IPS DF 6.9 (cell line): ENCODE measurements at places on chromosomes 3 and 15.

DNA sequence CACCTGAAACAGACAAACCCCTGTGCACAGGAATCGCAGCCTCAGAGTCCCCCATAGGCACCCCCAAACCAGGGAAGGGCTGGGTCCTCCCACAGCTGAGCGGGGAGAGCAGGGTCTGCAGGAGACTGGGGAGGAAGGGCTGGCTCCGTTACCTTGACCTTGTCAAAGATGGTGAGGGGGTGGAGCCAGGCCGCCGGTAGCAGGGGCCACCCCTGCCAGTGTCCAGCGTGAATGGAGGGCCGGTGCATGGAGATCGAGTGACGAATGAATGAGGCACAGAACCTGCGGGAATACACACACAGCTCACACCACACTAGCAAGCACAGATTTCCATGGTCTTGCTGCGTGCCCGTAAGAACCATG is 102.2 kb downstream of the TMEM266 start:
- DNase-seq = no peak

DNA sequence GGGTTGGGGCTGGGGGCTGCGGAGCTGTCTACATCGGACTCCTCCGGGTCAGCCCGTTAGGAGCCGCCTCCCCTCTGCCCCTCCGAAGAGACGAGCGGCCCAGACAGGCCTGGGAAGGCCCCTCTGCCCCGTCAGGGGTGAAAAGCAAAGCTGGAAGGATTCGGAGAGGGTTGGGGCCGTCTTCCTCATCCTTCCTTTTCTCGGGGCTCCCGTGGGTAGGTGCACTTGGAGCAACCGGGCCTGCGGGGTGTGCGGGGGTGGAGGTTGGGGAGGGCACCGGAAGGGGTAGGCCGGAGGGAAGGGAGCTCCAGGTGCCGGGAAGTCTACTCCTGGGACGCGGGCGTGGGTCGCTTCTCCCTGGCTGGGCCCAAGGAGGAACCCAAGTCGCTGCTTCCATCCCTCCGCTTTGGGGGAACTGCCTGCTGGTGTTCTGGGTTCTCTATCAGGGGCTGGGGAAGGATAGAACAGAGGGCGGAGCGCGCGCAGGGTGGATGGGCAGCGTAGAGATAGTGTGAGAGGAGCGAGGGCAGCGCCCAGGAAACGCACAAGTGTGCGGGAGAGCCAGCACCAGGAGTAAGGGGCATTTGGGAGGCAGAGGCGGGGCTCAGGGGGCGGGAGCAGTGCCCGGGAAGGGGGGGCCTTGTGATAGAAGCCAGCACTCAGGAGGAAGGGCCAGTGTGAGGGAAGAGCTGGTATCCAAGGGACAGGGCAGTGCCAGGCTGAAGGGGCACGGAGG is 590 bp downstream of the POLR2H start:
- DNase-seq = no peak

GRCh38 chr3:107942951-107943749 is 147.7 kb downstream of the CD47 start:
- DNase-seq = no peak

GRCh38 chr3:116070061-116070460 is 375.2 kb downstream of the LSAMP start:
- DNase-seq = no peak

GRCh38 chr15:57253082-57253481 is 123.2 kb upstream of the CGNL1 start:
- DNase-seq = no peak

- no peak for DNase-seq
Measured at GRCh38 chr15:100783760-100784492, 95.7 kb upstream of the ALDH1A3 start.

DNA sequence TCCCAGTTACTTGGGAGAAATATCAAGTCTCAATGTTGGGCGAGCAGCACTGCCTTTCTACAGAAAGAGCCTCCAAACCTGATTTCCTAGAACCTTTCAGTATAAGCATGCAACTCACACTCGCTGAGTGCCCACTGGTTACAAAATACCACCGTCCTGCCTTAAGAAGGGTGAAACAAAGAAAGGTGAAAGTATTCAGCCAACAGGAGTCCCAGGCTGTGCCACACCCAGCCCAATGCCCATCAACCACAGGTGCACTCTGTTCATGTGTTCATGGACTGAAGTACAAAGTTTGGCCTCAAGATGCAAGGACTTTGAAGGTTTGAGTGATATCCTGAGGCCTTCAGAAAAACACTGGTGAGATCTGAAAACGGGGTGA is 34.0 kb downstream of the IL17RD start:
- DNase-seq = no peak

GRCh38 chr3:46565607-46566039 is 479 bp downstream of the LRRC2 start:
- no peak for DNase-seq

DNA sequence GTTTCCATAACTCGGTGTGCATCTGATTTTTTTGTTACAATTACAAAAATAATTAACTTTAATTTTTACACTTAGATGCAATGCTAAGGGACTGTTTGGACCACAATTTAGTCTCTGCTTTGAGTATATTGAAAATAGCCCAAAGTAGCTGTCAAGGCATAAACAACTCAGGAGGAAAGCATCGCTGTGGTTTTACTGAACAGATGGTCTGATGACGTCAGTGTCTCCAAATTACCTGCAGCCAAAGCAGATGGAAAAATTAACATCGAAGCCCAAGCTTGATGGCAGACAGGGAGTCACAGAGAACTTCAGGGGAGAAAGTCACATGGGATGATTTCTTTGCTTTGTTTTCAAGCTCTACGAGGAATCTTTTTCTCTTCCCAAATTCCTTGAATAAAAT is 83.1 kb upstream of the PLCL2 start:
- DNase-seq = no peak

- DNase-seq = no peak
Measured at GRCh38 chr3:42314411-42314810, 48.4 kb upstream of the CCK start.

- DNase-seq = no peak
Measured at GRCh38 chr3:194046995-194047645, 88.8 kb upstream of the HES1 start.

- no peak for DNase-seq
Measured at GRCh38 chr3:32438596-32439344, 47.1 kb downstream of the CMTM7 start.

DNA sequence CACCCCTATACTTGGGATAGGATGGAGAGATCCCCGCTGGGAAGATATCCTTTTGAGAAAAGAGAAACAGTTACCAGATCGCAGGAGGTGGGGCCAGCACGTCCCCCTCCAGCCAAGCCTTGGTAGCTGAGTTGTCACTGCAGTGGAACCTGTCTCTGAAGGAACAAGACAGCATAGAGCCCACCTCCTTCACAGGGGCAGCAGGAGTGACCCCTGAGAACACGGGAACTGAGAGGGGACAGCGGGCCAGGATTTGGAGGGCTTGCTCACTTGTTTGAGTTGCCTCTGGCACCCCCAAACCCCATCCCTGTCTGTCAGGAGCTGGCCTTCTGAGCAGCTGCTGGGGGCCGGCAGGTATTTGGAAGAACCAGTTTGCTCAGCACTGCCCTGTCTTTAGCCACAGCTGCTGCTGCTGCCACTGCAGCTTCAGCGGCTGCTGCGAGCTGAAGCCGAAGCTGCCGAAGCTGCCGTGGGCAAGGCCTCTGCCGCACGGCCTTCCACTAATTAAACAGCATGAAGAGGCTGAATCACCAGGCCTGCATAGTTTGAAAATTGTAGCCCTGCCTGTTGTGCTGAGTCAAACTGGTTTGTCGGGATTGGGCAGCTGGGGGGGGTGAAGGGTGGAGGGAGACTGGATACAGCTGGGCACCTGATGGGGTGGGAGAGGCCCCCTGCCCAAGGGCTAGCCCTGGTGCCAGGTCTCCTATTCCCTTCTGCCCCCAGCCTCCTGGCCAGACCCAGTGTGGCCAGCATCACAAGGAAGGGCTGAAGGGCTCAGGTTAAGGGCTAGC is 4.0 kb downstream of the EPHB3 start:
- no peak for DNase-seq

DNA sequence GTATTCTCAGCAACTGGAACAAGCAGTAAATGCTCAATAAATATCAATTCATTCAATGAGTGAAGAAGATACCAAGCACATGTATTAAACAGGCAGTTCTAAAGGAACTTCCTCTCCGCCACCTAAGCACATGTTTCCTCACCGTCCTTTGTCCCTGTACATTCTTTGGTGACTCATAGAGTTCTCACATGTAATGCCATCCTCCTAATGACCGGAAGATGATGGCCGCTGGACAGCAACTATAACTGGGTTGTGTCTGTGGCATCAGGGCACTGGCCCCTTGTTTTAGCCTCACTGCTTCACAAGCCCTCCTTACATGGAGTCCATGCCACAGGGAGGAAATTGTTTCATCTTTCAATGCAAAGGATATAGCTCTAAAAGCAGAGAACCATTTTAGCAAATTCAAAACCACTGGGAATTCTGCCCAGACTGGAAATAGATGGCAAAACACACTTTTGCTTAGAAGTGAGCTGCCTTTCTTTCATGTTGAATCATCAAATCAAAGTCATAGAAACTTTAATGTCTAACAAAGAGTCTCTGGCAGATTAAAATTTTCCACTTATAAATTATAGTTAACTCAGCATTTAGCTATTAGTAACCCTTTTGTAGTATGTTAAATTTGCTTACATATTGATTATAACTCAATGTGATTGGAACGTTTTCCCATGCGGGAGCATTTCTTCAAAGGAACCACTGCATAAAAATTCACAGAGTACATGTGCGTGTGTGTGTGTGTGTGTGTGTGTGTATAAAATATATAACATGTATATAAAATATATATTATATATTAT is 74.1 kb downstream of the GAP43 start:
- DNase-seq = no peak

DNA sequence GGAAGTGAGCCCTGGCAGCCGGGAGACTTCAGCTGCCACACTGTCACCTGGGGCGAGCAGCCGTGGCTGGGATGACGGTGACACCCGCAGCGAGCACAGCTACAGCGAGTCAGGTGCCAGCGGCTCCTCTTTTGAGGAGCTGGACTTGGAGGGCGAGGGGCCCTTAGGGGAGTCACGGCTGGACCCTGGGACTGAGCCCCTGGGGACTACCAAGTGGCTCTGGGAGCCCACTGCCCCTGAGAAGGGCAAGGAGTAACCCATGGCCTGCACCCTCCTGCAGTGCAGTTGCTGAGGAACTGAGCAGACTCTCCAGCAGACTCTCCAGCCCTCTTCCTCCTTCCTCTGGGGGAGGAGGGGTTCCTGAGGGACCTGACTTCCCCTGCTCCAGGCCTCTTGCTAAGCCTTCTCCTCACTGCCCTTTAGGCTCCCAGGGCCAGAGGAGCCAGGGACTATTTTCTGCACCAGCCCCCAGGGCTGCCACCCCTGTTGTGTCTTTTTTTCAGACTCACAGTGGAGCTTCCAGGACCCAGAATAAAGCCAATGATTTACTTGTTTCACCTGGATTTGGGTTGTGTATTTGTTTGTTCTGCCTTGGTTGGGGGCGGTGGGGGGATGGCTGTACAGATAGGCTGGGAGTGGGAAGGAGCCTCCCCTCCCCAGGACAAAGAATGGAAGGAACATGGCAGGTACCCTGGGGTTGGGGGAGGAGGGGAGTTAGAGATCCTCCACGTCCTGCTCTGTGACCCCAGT is 2.9 kb upstream of the GRM2 start:
- DNase-seq = no peak

- DNase-seq = no peak
Measured at GRCh38 chr15:89912145-89912673, 543 bp downstream of the ARPIN start.

GRCh38 chr15:67827562-67828277 is 2.4 kb downstream of the SKOR1 start:
- DNase-seq = no peak

- no peak for DNase-seq
Measured at GRCh38 chr3:35651851-35652250, 12.5 kb downstream of the ARPP21 start.

GRCh38 chr3:77190374-77190773 is 150.5 kb downstream of the ROBO2 start:
- no peak for DNase-seq

- DNase-seq = no peak
Measured at GRCh38 chr15:70100474-70101341, 3.0 kb upstream of the TLE3 start.

DNA sequence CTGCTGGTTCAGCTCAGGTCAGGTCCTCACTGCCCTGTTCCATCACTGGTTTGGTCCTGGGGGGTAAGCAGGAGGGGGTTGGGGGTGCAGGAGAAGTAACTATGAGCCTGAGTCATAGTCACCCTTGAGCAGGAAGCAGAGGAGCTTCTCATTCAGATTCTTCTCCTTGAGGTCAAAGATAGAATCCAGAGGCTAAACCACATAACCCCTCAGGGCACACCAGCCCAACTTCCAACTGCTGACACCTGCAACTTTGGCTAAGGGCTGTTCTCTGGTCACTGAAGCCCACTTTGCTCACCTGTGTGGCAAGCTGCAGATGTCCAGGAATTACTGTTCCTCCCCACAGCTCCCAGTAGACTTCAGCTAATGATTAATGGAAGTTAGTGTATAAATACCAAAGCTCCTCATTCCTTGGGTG is 48.8 kb upstream of the LRRFIP2 start:
- DNase-seq = no peak

DNA sequence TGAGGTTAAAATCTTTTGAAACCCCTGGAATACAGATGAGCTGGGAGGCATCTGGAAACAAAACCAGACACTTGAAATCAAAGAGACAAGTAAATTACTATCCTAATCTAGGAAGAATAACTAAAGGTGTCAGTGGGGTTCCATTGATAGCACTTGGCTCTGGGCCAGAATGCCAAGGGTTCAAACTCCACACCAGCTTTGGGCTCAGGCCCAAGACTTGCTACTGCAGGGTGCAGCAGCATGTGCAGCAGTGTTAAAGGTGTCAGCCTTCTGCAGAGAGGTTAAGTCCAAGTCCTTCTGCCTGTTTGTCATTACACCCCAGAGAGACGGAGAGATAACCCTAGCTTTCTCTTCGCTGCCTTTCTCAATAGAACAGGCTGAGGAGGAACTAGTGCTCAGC is 273.9 kb downstream of the TIGIT start:
- no peak for DNase-seq

- no peak for DNase-seq
Measured at GRCh38 chr3:177441276-177441812, 244.1 kb upstream of the TBL1XR1 start.

DNA sequence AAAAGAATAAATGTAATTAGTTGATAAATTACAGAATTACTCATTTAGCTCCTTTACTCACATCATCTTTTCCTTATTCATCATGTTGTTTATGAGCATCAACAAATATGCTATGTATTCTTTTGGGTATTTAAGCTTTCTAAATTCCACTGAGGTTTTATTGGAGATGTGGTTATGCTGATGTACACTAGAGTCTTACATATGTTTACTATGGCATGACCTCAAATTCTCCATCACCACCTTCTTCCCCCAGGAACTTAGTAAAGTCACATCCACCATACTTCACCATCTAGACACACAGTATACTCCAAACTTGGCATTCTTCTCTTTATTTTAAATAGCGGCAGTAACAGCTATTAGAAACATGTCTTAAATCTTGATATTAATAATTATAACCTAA is 74.1 kb upstream of the MELTF start:
- DNase-seq = no peak

- peak; percentile 22 for DNase-seq
Measured at GRCh38 chr15:89199746-89200145, 21.6 kb downstream of the RLBP1 start.

- no peak for DNase-seq
Measured at GRCh38 chr3:69016901-69017300, 3.4 kb upstream of the EOGT start.

- no peak for DNase-seq
Measured at GRCh38 chr15:87756072-87756471, 500.5 kb downstream of the NTRK3 start.

- DNase-seq = no peak
Measured at GRCh38 chr3:101095693-101096430, 102.6 kb upstream of the ABI3BP start.

GRCh38 chr15:57422113-57422754 is 45.9 kb downstream of the CGNL1 start:
- no peak for DNase-seq

- DNase-seq = no peak
Measured at GRCh38 chr15:48823237-48823636, 12.4 kb upstream of the CEP152 start.
